Activated CD4-positive, alpha-beta T cell treated with anti-CD3 and anti-CD28 coated beads, Interleukin-2, amount 10 ng/mL, durations not matched to agents 7 days and 5 days (primary cell): ENCODE measurements at places on chromosomes 7 and 10.

DNA sequence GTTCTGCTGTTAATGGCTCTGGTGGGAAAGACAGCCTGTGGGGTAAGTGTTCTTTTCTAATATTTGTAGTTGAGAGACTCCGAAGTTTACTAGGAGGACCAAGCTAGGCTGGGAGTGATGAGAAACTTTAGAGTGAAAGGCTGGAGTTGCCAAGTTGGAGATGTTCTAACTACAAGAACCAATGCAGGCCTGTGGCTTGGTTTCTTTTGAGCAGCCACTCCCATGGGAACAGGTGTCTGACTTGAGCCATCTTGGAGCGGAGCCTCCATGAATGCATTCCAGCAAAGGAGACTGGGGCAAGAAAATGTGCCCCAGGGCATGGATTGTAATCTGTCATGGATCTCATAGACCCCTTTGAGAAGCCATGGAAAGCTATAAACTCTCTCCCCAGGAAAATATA lies 296 bp downstream of the HABP2 start:
- DNase-seq = no peak

DNA sequence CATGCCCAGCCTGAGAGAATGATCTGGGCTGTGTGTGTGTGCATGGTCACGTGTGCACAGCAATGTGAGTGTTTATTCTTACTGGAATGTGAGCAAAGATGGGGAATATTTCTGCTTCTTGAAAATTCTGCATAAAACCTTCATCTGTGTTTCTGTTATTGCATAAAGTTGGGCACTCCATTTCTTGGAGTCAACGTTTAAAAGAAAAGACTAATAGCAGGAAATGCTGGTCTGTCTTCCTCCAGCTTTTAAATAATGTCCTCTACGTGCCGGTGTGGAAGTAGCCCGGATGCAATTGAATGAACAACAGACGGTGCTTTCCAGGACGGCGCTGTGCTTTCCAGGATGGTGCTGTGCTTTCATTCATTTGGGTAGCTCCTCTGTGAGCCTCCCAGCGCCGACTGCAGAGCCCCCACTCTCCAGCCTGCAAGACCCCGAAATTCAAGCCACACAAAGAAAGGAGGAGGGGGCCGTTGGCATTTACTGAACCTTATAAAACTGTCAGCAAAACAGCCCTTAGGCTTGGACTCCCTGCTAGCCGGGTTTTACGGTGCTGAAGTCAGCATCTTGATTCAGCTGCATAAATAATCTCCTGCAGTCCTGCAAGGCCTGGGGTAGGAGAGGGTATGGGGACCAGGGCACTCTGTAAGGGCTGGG lies 158.2 kb upstream of the PRKCQ start:
- no peak for DNase-seq

- DNase-seq = no peak
Observed at GRCh38 chr7:6385110-6385781, 62.5 kb downstream of the DAGLB start.

- DNase-seq = no peak
Observed at GRCh38 chr7:107686816-107687387, 26.3 kb downstream of the SLC26A4 start.

DNA sequence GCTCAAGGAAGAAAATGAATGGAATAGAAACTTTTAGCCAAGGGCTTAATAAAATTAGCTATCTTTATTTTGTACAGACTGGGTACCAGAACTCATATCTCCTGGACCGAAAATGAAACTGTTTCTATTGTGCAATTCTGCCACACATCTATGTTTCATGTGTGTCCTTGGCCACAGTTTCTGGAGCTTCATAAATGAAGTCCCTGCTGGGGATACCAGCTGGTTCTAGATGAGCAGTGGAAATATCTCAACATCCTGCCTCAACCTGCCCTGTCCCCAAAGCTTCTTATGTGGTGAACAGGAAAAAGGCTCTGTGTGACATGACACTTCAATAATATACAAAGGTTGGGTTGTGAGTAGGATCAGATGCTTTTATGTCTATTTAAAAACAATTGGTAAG lies 310.1 kb upstream of the SORCS1 start:
- DNase-seq = no peak

DNA sequence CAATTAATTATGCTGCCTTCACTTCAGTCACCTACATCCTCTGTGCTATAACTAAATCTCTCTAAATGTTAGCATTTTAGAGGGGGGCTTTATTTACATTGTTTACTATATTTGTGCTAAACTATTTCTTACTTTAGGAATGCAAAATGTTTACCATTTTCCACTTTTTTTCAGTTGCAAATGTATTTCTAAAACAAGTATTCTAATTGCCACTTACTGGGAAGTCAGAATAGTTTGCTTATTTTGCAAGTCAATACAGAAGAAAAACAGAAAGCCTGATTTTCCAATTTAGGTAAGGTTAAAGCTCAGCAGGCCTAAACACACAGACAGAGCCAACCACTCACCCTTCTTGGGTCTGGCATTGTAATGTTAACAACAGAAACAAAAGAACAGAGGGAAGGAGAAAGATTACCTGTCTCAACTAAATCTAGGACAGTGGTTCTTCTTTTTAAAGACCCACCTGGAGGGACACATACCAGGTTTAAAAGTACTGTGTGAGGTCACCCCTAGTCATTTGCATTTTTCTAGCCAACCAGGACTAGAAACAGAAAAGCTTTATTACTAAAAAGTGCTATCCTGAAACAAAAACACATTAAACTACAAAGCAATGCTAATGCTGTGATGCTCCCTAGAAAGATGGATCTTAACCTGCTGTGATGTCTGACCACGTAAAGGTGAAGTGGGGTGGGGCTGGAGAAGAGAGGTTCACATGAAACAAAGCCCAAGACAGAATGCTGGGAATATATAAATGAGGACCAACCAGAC lies 178.2 kb downstream of the SLC25A13 start:
- DNase-seq = no peak

GRCh38 chr10:1266033-1266802 lies 210.0 kb downstream of the WDR37 start:
- DNase-seq = no peak

DNA sequence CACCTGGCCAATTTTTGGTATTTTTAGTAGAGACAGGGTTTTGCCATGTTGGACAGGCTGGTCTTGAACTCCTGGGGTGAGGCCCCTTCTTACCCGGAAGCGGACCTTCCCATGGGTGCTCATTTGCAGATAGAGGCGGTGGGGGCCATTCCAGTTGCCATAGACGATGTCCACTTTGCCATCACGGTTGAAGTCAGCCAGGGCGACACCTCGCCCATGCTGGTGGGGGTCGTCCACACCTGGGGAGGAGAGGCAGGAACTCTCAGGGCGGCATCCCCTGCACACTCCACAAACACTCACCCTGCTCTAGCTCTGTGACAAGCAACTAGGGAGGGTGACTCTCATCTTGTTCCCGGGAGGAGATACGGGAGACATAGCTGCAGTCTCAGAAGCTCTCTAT lies 54.9 kb downstream of the GOLGA7B start:
- DNase-seq = no peak

DNA sequence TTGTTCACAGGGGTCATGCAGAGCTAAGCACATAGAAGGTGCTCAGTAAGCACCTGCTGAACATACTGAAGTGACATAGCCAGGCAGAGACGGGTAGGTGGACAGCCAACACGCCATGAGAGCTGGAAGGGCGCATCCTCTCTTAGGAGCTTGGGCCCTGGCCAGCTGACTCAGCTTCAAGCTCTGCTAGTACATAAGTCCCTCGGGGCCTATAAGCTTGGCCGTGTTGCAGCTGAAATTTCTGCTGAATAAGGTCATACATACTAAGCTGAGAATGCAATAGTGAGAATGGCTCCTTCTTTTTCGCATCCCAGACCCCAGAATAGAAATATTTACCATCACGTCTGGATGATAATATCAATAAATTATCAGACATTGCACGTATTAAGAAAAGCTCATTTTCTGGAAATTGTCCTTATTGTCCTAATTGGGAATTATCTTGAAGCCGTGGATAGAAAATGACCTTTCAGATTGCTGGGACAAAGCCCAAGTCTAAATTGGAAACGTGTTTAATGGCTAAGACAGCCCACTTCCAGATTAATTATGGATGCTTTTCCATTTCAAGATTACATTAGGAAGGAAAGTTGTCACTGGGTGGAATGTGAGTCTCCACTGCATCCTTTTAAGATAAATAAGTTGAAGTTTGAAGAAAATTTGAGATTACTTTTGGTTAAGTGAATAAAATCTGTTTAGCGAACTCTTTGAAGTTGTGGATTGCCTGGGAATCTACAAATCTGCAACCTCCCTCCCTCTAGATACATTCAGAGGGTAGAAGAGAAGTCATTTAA lies 287.1 kb upstream of the C7orf33 start:
- DNase-seq = no peak

DNA sequence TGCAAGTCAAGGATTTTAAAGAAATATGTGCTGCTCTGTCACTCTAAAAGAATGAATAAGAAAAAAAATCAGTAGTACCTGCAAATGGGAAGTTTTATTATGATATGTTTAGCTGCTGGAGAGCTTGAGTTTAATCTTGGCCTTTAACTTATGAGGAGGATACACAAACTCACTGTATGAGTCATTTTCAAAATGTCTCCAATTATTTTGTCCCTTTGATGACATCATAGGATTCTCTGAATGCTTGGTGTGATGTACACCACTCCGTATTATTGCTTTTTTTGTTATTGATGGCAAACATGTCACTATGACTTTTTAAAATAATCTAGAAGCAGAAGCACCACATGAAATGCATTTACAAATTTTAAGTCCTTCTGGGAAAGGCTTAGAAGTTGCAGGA lies 125.8 kb downstream of the RALA start:
- DNase-seq = no peak

GRCh38 chr7:134083766-134084487 lies 43.2 kb upstream of the LRGUK start:
- no peak for DNase-seq

GRCh38 chr7:120502132-120502531 lies 229.2 kb downstream of the KCND2 start:
- DNase-seq = no peak

DNA sequence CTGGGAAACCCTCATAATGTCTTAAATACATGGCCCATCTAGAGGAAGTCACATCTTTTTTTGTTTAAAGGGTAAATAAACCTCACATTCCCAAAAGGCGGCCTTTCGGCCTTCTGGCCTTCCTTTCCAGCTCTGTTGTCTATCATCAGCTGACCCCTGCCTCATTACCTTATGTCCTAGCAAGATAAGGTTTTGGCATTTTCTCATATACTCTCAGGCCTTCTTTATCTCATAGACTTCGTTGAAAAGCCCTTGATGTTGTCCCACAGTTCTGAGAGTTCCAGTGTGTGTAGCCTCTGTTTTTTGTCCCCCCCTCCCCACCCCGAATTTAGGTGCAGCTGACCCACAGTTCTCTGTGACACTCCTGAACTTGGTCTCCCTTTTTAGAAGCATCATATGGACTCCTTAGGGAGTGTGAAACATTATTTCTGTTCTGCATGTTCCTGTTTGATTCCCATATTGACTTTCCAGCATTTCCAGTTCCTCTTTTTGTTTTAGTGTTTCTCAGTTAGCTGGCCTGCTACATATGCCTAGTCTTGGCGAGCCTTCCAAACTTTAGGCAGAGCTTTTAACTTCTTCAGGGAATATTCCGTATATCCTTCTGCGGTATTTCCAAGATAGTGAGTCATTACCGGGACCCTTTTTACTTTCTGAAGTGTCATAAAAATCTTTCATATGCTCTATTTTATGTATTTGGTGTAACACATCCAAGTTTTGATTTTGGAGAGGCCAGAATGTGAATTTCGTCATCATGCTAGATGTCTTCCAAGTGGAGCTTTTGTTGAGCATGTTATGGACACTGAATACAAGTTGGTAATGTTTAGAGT lies 138.5 kb downstream of the LRRC4 start:
- DNase-seq = no peak

GRCh38 chr10:28564905-28565304 lies 32.0 kb downstream of the WAC start:
- no peak for DNase-seq

GRCh38 chr7:151428378-151429236 lies 11.3 kb downstream of the CRYGN start:
- no peak for DNase-seq

DNA sequence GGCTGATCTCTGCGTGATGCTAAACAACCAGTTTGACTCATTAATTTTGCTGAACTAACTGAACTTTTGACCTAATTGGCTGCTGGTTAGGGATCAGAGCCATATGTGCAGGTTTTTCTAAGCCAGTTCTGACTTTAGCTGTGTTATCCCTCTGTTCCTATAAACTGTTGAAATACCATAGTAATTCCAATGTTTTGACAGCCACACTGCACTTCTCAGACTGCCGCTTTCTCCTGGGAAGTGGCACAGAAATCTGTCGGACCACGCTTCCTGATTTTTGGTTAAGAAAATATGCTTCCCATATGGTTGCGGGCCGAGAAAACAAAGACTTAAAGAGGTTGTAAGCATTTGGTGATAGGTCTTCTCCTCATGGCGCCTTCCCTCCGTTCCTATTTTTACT lies 42.3 kb downstream of the TBXAS1 start:
- DNase-seq = no peak

GRCh38 chr7:12249706-12250105 lies 38.6 kb downstream of the TMEM106B start:
- no peak for DNase-seq

- DNase-seq = peak; percentile 8
Observed at GRCh38 chr7:37285706-37286453, 162.8 kb downstream of the ELMO1 start.

GRCh38 chr10:28719789-28720436 lies 42.6 kb downstream of the BAMBI start:
- no peak for DNase-seq
